ENCODE measurements at places on chromosomes 7 and 10.

- DNase-seq, result peak; percentile 25
These were observed 66.8 kb downstream of the PTPRN2 start for GRCh38 chr7:158520825-158521224.

- DNase-seq, result no peak
These were observed 227.2 kb downstream of the NSUN6 start for GRCh38 chr10:18424200-18424599.

- no peak for DNase-seq
These were observed 90.0 kb downstream of the ANKRD61 start for GRCh38 chr7:6121141-6121540.

- DNase-seq, result no peak
These were observed 105.7 kb upstream of the PPIF start for GRCh38 chr10:79241629-79241989.

GRCh38 chr10:49106451-49106850 is 8.9 kb downstream of the VSTM4 start:
- peak; percentile 73 for DNase-seq

DNA sequence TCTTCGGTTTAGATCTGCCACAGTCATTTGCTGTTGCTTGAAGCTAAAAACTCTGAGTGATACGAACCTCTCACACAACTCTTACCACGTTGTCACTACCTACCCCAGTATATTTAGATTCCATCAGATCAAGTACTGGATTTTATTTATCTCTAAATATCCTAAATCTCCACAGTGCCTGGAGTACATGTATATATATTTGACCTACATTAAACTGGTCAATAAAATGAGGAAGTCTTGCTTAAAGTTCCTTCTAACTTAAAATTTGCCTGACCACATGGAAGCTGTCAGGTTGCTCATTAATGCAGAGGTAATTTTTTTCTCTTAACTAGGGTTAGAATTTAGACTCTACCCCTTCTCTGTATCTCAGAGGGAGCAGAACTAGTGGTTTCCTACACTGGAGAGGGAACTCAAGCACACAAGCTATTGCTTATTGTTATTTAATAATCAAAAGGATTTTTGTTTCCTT is 3.1 kb upstream of the MACC1 start:
- no peak for DNase-seq

All from Right ventricle myocardium inferior (tissue), 1 donor.